ENCODE measurements at places on chromosomes 12 and 14. TPM values are rescaled to one million over a fixed set of nuclear protein-coding genes. Genes with fewer than 3 reads are reported as not detected.

ATF7IP gene
- total RNA-seq = 12.9 TPM

CD163 gene
- not detected for total RNA-seq

SERPINA3 gene
- total RNA-seq = 8.0 TPM

STAB2 gene
- not detected for total RNA-seq

MSRB3 gene
- total RNA-seq = 43.9 TPM

DHRS4 gene
- 49.8 TPM for total RNA-seq

NKX2-1 gene
- not detected for total RNA-seq

STRAP gene
- total RNA-seq = 60.5 TPM

AP4S1 gene
- 4.0 TPM for total RNA-seq

CEP128 gene
- 2.6 TPM for total RNA-seq

FIGNL2 gene
- total RNA-seq = under 0.01 TPM

PTCSC3 gene
- total RNA-seq = not detected

RPGRIP1 gene
- total RNA-seq = not detected

ATXN3 gene
- 74.2 TPM for total RNA-seq

SLC17A8 gene
- total RNA-seq = not detected

All from smooth muscle cell of bladder (primary cell).